Omental fat pad (tissue), 4 donors: ENCODE measurements at places on chromosomes 4 and X.

DNA sequence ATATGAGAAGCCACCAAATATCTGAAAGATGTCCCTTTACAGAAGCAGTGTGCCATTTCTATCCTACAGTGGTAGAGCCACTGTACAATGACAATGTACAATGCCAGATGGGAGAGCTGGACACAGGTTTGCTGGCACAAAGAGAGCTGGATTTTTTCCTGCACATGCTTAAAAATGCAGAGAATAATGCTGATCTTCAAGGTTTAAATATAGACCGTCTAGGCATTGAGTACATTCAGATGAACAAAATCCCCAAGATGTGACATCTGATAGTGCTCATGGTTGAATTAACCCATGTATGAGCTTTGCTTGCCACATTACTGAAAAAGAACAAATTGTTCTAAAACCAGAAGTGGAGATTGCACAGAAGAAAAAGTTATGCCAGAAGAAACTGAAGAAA is 11.7 kb downstream of the ADGRL3 start:
- no peak for DNase-seq

DNA sequence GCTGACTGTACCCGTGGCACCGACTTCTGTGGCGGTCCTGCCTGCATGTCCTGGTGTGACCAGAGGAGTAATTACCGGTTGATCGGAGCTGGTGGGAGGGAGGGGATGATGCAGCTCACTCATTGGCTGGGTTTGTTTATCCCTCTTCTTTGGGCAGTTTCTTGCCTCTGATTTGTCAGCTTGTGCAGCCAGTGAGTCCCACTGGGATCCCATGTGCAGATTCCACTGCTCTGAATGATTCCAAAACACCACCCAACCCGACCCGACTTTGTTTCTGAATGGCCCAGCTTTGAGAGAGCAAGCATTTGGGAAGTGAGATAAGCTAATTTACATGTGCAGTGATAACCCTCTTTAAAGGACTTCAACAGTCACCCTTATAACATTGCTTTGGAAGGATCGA is 13.8 kb downstream of the FHDC1 start:
- DNase-seq: no peak

- no peak for DNase-seq
Measured at GRCh38 chr4:103496800-103497199, 223.0 kb downstream of the TACR3 start.

DNA sequence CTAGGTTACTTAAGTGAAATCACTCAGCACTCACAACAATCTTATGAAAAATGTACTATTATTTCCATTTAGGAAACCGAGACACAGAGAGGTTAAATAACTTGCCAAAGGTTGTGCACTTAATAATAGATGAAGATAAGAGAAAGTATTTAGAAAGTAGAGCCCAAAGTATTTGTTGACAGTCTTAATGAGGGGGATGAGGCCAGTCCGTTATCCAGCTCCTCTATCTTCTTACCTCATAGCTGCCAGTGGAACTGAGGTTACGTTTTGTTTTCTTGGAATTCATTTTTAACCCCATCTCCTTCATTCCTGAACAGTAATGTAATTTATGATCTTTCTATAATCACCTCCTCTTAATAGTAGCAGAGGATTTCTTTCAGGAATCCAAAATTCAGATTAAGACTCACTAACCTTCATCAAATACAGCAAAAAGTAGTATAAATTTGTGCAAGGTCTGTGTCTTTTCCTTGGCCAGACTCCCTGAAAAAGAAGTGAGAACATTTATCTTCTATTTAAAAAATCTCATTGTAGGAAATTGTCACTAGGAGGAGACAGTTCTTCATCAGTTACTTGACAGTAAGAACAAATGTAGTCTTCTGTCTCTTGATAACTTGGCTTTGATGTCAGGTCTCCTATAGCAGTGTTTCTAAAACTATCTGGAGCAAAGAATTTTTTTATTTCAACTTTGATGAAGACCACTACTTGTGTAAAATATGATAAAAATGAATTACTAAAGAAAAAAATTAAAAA is 35.5 kb downstream of the F8 start:
- no peak for DNase-seq

- no peak for DNase-seq
Measured at GRCh38 chr4:1862055-1862911, 6.3 kb upstream of the LETM1 start.
